A172 (cell line): ENCODE measurements at places on chromosomes 5 and 9. TPM values are rescaled to one million over a fixed set of nuclear protein-coding genes. Genes with fewer than 3 reads are reported as not detected.

The FST gene
- 14.3 and 20.4 TPM in 2 replicates for total RNA-seq

DNA sequence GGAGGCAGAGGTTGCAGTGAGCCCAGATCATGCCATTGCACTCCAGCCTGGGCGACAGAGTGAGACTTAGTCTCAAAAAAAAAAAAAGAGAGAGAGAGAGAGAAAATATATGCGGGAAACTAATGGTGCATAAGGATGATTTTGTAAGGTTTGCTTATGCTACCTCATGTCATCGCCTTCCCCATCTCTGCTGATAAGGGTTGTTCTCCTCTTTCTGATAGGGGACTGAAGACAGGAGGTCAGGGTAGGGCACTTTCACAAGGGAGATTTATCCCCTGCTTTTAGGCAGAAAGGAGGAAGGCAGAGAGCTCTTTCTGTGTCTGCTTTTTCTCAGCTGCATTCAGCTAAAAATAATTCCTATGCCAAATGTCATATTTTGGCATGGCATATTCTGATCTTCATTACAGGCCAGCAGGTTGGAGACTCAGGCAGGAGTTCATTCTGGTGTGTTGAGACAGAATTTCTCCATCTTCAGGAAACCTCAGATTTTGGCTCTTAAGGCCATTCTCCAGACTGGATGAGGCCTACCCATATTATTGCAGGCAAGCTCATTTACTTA is 220.2 kb downstream of the AUH start:
- no peak for DNase-seq

The FBN2 gene
- total RNA-seq = 11.6 and 11.8 TPM in 2 replicates

- no peak for DNase-seq
Observed at GRCh38 chr5:116229131-116229689, 144.4 kb downstream of the COMMD10 start.

- DNase-seq = no peak
Observed at GRCh38 chr5:135384898-135385297, 14.1 kb downstream of the MACROH2A1 start.

DNA sequence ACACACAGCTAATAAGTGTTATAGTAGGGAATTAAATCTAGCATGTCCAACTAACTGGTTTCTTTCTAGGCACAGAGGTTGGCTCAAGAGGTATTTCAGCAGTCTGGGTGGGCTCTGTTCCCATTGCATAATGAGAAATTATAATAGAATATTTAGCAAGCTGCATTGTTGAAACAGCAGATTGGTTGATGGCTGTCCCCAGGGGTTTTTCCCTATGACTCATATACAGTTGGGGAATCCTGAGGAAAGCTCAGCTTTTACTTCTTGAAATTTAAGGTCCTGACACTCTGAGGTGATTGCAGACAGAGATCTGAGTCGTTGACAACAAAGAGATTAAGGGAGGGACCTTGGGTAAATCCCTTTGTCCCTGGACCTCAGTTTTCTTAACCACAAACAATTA is 38.3 kb upstream of the TNFSF8 start:
- peak; percentile 79 for DNase-seq

The YIPF5 gene
- total RNA-seq = 68.3 and 83.6 TPM in 2 replicates

DNA sequence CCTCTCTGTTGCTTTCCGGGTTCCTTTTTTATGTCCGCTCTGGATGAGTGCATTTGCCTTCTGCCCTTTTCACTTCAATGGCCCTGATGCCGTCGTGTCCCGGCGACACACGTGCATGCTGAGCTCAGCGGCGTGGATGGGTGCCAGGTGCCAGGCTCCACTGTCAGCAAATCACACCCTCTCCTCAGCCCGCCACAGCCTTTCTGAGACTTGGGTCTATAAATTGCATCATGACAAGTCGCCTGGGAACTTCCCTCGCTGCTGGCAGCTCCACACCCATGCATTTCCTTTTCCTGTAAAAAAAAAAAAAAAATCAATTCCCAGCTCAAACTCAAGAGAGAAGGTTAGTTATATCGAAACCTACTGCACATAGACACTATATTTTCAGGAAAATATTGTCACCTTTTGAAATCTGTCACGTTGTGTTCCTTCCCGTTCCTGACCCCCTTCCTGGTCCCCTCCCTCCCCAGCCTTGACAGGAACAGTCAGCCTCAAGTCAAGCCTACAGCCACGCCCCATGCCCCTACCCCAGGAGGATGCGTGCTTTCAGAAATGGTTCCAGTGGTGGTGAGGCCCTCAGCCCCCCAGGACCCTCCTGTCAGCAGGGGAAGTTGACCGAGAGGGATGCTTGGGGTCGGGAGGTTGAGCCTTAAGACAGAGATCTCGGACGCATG is 110.3 kb upstream of the PTCH1 start:
- peak; percentile 89 for DNase-seq

The C6 gene
- total RNA-seq = not detected in 2 replicates

DNA sequence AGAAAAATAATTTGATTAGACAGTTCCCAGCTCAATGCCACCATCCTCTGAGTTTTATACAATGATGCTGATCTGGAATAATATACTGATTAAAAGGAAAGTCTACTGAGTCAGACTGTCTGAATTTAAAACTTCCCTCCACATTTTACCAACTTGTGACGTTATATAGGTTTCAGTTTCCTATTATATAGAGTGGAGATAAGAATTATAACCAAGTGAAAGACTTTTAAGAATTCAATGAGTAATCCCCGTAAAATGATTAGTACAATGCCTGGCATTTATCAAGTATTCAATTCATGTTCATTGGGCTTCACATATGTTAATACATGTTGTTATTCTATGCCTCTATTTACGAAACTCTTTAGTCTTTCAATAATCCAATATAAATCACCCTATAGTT is 166.0 kb downstream of the CDH9 start:
- DNase-seq = peak; percentile 14

The BRD3OS gene
- 29.1 and 31.5 TPM in 2 replicates for total RNA-seq

GRCh38 chr9:127013597-127013996 is 99.0 kb downstream of the RALGPS1 start:
- no peak for DNase-seq

DNA sequence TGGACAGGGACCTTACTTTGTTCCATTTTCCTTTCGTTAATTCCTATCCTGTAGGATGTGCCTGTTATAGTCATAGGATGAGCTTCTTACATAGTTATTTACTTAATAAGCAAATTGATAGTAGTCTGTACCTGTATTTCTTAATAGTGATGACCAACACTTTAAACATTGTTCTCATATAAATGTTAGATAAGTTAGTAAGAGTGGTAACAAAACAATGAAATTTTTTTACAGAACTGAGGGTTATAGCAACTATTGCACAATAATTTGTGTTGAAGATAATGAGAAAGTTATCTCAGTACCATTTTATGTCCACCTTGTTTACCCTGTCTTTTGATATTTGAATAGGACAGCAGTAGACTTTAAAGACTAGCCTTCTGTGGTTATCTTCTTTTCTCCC is 162.9 kb upstream of the ELL2 start:
- DNase-seq = no peak

DNA sequence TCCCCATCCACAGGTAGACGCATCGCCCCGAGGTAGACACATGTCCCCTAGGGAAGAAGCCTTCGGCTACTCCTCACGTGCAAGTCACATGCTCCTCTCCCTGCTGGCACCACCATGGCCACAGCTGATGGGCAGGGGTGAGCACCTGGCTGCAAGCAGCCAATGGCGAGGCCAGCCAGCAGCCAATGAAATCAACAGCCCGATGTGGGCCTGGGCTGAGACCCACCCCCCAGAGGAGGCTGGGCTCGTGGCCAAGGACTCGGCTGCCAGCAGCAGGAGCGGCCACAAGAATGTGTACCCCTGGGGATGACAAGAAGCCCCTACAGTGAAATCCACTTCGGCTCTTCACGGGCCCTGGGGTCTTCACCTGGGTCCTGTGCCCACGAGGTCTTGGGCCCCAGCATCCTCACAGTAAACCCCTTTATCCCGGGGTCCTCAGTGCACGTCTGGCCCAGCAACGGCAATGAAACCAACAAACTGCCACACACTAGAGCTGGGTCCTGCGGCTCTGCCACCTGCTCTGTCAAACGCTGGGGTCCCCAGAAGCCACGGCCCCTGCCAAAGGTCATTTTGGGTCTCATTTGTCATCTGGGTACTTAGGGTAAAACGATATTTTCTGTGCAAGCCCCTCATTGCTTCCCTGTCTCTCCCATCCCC is 22.1 kb upstream of the PTGES start:
- no peak for DNase-seq

The GFI1B gene
- total RNA-seq = 0.19 and 0.47 TPM in 2 replicates

The PPIP5K2 gene
- total RNA-seq = 68.0 and 74.1 TPM in 2 replicates

DNA sequence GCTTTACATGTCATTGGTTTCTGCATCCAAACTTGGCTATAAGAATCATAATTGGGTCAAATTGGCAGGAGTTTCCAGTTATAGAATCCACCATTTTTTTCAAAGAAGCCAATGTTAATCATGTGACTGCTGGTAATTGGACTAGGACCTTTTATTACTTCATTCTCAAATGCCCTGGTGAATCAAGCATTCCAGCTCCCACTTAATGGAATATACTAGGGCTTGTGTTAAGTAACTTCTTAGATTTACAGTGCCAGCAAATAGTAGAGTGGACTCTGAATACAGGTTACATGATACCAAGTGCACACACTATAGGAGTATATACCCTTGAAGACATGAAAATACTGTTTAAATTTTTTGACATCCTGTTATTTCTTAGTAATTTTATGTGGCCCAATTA is 96.7 kb downstream of the NUDT12 start:
- DNase-seq = no peak

The PCDHB10 gene
- 3.9 and 7.1 TPM in 2 replicates for total RNA-seq

The SNAPC3 gene
- 32.1 and 33.0 TPM in 2 replicates for total RNA-seq

DNA sequence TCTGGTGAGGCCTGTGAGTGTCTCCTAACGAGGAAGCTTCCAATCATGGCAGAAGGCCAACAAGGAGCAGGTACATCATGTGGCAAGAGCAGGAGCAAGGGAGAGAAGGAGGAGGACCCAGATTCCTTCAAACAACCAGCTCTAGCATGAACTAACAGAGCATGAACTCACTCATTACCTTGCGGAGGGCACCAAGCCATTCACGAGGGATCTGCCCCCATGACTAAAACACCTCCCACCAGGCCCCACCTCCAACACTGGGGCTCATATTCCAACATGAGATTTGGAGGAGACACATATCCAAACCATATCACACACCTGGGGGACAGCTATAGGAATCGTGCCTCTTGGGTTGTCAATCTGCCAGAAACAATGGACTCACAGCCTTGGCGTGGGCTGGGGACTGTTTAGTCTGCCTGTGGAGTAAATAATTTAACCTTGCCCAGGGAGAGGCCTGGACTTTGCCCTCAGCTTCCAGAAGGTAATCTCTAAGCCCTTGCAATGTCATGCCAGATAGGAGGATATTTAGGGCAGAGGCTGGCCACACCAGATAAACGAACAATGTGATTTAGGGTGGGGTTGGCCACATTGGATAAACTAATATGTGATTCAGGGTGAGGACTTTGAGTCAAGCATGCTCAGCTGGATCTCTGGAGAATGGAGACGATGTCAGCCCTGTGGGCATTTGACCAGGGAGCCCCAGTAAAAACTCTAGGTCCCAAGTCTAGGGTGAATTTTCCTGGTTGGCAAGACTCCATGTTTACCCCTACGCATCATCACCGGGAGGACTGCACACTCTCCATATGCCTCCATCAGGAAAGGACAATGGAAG is 13.6 kb upstream of the VDAC1 start:
- peak; percentile 41 for DNase-seq

The FCHO2 gene
- 9.1 and 12.9 TPM in 2 replicates for total RNA-seq

GRCh38 chr9:97039514-97039860 is 545 bp upstream of the CTSV start:
- peak; percentile 53 for DNase-seq

- peak; percentile 55 for DNase-seq
Observed at GRCh38 chr5:14447958-14448911, 133.4 kb upstream of the OTULINL start.

DNA sequence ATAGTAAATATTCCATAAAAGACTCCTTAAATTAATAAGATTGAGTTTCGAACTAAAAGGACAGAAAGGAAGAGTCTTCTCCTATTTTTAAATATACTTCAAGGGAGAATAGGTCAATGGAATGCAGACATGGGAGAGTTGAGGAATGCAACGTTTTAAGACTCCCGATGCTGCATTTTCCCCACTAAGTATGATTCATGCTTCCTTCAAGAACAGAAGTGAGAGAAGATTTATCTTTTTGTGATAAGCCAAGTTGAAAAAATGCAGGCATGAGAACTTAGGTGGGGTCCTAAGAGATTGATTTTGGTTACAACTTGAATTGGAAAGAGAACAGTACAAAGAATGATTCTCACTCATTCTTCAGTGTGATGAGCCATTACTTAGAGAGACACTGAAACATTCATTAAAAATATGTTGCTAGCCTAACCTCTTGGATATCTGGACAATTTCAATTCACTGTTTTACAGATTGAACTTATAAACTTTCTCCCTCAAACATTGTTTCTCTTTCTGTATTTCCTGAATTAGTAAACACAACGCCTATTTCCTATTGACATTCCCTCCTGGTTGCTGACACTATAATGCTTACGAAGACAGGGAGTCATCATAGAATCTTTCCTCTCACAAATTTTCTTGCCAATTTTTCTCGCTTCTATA is 1666.1 kb upstream of the WWC1 start:
- peak; percentile 82 for DNase-seq

The RALGDS gene
- 26.2 and 38.2 TPM in 2 replicates for total RNA-seq

DNA sequence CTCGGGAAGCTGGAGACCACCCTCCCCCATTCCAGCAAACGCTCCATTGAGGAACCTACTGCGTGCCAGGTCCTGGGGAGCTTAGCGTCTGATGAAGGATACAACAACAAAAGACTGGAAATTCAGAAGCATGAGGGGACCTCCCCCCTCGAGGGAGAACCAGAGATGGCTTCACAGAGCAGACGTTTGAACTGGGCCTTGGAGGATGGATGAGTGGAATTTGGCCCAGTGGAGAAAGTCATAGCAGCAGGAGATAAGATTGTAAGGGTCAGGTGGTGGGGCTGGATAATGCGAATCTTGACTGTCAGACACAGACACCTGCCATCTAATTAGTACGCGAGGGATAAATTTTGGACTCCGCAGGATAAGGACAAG is 1.2 kb upstream of the SLC25A51 start:
- no peak for DNase-seq

The PDE8B gene
- 0.05 TPM in 1 of 2 replicates, not detected in the other for total RNA-seq

The PTPRD gene
- 0.71 and 1.0 TPM in 2 replicates for total RNA-seq

- DNase-seq = no peak
Observed at GRCh38 chr9:137658781-137659180, 40.0 kb downstream of the EHMT1 start.

The KDM3B gene
- total RNA-seq = 45.5 and 50.5 TPM in 2 replicates

DNA sequence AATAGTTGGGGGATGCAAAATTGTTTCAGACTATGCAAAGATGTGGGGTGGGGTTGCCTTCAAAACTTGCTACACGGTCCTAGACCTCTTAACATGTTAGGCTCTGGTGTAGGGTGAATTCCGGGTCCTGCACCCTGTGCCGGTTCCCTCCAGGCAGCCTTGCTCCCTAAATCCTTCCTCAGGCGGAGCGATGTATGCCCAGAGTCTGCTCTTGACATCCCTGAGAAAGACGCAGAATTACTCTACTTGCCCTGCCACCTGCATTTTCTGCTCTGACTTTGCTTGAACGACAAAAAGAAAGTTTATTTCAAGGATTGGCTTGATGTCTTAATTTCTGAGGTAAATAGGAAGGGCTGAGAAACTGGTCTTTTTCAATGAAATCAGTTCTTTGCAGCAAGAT is 691 bp downstream of the THBS4 start:
- no peak for DNase-seq

The IFNA2 gene
- total RNA-seq = not detected in 2 replicates

The QRFP gene
- total RNA-seq = not detected in 2 replicates
